Coronary artery (tissue), 2 donors: ENCODE measurements at places on chromosomes 2 and 18.

- DNase-seq: no peak
These were observed 672.1 kb downstream of the STK39 start for GRCh38 chr2:167575276-167575675.

DNA sequence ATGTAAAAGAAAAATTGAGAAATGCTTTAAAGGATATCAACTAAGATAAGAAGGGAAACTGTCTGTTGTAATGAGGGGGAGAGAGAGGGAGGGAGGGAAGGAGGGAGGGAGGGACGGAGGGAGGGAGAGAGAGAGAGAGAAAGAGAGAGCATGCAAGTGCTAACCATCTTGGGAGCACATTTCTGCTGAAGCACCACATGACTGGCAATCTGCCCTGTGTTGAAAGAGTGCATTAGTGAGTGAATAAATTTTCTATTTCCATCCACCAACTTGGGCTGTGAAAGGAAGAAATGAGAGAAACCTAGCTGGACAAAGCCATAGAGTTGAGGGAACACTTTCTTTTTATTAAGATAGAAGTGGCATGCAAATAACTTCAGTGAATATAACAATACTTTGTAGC, 110.7 kb downstream of the TMX3 start:
- DNase-seq: no peak

GRCh38 chr2:8926356-8926755, 77.1 kb downstream of the MBOAT2 start:
- DNase-seq: no peak

- DNase-seq: no peak
These were observed 485.4 kb upstream of the SLC8A1 start for GRCh38 chr2:40937284-40937683.

- peak; percentile 26 for DNase-seq
These were observed 49.5 kb downstream of the LBH start for GRCh38 chr2:30280596-30281434.

DNA sequence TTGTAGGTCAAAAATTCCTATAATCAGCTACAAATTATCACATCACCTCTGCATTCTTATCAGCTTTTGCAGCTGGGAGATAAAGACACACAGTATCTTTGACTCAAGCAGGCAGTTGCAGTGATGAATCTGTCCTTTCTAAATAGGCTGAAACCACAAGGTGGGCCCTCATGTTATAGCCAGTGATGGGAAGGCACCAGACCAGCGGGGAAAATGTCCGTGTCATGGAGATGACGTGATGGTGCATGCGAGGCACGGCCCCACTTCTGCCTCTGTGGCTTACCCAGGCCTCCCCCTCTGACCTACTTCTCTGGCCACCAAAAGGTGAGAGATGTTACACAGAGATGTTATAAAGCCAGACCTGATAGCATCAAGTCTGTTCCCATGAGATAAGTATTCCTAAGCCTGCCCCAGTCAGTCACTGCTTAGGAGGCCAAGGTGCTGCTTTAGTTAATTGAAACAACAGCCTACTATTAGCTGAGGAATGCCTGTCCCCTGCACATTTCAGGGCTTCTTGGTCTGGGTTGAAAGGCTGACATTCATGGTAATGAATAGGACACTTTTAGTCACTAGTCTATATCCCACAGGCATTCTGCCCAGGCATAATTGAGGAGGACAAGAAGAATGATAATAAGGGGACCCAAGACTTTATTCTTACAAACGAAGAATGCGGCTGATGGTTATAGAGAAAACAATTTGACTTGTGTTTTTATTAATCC, 327.9 kb downstream of the LPIN1 start:
- no peak for DNase-seq

DNA sequence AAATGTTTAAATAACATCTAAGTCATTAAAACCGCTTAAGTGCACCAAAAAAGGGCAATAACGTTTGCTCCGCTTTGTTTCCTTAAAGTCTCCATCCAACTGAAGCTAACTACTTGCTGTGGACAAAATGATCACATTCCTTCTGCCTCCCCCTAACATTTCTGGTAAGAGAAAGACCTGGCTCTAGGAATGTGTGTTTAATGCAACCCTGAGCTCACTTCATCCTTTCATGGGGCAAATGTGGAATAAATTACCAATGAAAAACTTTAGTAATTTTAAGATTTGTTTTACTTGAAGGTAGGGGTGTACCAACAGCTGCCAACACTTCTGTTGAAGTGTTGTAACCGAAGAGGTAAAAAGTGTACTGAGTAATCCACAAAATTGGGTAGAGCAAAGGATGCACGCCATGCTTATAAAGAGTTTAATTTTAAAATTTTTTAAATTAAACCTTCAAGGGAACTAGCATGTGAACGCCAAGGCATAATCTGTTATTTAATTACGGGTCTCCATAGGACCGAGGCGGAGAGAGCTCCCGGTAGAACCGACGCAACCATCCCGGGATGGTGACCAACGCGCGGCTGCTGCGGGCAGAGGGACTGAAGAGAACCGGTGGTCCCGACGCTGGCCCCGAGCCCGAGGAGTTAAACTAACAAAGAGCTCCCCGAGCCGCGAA, 1.1 kb downstream of the HNRNPLL start:
- DNase-seq: no peak
